T-helper 9 cell (primary cell): ENCODE measurements at places on chromosomes 6 and 20.

DNA sequence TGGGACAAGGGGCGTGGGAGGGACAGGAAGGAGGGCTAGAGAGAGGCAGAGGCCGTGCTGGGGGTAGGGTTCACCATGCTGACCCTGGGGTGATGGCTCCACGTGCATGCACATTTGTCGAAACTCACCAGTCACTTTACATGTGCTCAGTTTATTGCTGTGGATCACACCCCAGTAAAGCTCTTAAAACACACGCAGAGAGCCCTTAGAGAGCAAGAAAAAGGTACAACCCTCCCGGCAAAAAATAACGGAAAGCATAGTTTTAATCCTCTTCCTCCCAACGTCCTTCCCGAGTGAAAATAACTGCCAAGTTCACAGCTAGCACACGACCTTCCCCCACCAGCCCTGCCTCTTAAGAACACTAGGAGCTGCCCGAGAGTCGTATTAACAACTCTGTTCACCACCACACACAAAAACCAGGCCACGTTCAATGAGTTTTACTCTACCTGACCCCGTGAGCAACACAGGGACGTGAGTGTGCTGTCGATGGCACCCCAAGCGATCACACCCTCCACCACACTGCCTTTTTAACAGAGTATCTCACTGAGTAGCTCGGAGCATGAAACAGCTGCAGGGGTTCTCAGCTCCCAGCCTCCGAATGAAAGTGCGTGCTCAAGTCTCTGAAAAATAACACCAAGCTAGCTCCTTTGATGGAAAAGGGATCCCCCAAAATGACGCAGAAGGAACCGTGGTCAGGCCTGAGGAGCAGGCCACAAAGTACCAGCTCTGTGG, 39.7 kb downstream of the TAF4 start:
- no peak for DNase-seq

- DNase-seq, result no peak
Observed at GRCh38 chr20:62238569-62239277, 402 bp downstream of the OSBPL2 start.

DNA sequence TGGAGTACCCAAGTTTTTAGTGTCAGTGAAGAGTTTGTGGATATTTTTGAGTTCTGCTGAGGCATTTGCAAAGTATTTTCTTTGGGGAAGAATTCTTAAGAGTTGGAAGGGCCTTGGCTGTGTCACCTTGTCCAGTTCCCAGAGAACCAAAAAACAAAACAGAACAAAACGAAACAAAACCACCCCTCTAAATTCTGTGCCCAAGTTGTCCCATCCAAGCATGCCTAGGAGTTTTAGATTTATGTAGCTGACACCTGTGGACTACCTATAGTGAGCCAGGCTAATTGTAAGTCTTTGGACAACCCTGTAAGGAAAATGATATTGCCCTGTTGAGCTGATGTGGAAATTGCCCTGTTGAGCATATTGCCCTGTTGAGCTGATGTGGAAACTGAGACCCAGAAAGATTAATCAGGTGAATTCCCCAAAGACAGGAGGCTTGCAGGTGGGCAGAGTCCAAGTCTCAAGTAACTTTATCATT, 1.0 kb upstream of the ECI2 start:
- no peak for DNase-seq

- DNase-seq, result no peak
Observed at GRCh38 chr6:16398587-16398986, 160.2 kb downstream of the GMPR start.

DNA sequence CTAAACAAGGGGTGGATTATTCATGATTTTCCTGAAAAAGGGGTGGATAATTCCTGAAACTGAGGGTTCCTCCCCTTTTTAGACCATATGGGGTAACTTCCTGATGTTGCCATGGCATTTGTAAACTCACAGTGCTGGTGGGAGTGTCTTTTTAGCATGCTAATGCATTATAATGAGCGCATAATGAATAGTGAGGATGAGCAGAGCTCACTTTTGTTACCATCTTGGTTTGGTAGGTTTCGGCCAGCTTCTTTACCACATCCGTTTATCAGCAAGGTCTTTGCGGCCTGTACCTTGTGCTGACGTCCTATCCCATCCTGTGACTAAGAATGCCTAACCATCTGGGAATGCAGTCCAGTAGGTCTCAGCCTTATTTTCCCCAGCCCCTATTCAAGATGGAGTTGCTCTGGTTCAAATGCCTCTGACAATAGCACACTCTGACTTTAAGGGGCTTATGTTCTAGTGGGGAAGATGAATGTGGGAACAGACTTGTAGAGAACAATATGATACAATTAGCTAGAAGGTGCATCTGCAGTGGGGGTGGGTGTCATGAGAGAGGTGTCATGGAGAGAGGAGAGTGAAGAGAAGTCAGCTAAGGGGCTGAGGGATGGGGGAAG, 4.2 kb upstream of the GPR31 start:
- DNase-seq, result no peak

DNA sequence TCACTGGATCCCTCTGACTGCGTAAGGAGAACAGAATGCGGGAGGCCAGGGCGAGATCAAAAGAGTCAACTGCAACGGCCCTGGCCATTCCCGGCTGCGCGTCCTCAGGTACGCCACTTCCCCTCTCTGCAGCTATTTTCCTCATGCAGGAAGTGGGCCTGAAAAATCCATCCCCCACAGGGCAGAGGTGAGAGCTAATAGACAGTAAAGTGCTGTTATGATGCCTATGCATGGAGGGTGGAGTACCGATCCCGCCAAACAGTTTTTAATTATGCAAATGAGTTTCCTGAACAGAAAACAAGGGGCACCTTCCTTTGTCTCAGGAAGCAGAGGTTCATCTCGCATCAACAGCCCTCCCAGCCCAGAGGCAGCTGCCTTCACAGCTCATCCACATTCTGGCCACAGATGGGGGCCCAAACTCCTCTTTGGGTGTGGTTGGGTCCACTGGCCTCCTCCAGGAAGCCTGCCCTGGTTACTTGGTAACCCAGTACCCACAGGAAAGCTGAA, 9.3 kb downstream of the PREX1 start:
- DNase-seq, result no peak

GRCh38 chr6:124319410-124319809, 515.7 kb downstream of the NKAIN2 start:
- no peak for DNase-seq

DNA sequence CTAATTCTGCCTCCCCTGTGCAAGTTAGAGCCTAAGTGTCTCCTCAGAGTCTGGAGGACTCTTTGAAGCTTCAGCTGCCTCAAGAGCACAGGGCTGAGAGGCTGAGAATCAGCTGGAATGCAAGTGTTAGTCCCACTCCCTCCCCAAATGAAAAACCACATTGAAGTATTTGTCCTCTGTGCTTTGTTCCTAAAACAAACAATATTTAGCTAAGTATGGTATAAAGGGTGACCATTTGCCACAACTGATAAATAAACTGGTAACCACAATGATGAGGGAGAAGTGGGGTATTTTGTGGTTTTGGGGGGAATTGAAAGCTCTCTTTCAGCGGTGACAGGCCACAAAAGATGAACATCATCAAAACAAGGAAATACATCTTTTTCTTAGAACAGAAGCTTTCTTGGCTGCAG, 91.7 kb upstream of the HDDC2 start:
- DNase-seq, result no peak

DNA sequence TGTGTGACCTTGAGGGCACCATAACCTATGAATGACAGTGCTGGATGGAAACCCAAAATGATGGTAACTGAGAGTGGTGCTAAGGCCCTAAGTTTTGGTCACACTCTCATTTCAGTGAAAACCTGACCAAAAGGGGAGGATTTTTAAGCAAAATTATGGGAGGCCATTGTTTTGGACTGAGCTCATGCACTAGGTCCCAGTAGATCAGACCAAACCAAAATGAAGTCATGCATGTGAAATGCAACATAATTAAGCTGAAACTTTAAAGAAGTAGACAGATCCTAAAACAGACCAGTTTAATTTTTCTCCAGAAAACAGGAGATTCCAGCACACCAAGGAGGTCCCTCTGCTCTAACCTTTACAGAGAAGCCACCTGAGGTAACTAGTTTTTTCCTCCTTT, 24.0 kb upstream of the THBS2 start:
- DNase-seq, result no peak

- DNase-seq, result no peak
Observed at GRCh38 chr6:68649669-68650068, 14.6 kb downstream of the ADGRB3 start.

- no peak for DNase-seq
Observed at GRCh38 chr20:41958391-41958790, 340.2 kb upstream of the CHD6 start.

DNA sequence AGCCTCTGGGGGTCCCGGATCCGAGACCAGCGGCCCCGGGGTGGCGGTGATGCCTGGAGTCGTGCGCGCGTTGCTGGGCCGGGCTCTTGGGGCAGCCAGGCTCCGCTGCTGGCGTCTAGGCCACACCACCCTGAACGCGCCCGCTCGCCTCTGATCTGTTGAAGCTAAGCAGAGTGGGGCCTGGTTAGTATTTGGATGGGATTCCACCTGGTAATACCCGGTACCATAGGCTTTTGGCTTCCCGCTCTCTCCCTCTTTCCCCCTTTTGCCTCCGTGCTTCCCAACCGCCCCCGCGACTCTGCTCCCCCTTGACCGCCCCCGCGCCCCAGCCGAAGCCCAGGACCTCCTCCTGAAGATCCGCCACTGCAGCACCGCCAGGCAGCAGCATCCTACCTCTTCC, 1383.5 kb upstream of the DEFB115 start:
- peak; percentile 18 for DNase-seq

GRCh38 chr6:93293872-93294271, 125.5 kb downstream of the EPHA7 start:
- DNase-seq, result no peak

DNA sequence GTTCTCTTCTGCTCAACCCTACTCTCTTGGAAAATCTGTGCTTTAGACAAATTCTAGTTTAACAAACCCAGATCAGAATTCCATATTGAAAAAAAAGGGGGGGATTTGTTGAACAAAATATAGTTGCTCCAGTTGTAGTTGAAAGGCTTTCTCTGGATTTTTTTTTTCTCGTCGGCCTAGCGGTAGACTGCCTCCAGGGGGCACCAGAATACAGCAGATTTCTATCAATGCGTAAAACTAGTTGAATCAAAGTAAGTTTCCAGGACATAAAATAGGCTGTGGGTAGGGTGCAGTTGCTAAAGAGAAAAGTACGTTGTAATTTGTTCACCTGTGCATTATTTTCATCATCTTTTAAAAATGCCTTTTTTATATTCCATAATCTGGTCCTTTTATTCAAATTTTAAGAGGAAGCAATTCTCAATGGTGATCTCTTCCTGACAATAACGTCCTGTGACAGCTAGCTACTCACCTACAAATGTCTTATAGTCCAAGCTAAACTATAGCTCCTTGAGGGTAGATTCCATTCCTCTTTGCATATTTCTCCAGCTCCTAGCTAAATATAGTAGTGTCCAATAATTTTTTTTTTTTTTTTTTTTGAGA, 105.4 kb downstream of the PERP start:
- DNase-seq, result peak; percentile 48

DNA sequence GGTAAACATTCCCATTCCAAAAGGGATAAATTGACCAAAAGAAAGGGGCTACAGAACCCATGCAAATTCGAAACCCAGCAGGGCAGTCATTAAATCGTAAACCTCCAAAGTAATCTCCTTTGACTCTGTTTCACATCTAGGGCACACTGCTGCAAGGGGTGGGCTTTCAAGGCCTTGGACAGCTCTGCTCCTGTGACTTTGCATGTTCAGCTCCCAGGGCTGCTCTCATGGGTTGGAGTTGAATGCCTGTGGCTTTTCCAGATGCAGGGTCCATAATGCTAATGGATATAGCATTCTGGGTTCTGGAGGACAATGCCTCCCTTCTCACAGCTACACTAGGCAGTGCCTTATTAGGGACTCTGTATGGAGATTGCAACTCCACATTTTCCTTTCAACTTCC, 211.9 kb upstream of the MANEA start:
- no peak for DNase-seq

DNA sequence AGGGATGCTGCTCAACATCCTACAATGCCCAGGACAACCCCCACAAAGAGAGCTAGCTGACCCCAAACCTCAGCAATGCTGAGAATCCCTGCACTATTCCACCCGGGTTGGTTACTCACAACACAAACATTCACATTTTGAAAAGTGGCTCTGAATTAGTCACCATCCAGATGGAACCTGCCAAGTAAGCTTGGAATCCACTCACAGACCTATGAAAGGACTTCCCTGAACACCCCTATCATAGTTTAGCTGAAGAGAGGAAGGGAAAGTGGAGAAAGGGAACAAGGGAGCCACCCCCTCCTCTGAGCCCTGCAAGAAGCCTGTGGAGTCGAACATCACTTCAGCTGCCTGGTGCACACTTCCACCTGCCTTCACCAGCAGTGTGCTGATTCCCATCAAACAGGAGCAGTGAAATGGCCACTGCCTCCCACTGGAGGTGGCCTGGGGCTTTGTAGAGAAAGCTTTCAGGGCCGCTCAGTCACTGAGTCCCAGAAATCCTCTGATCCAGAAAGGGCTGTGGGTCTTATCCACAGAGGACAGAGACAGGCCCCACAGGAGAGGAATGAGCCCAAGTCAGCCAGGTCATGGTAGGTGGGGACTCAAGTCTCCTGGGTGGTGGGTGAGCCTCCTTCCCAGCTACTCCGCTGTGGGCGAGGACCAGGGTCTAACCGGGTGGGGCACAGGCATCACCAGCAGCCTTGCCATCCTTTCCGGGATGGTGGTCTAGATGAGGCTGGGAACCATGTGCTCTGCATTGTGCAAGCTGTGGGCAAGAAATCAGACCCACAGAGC, 203.7 kb downstream of the SYNDIG1 start:
- DNase-seq, result no peak

- DNase-seq, result no peak
Observed at GRCh38 chr6:39910164-39910563, 24.1 kb downstream of the MOCS1 start.

GRCh38 chr6:137717074-137718073, 149.7 kb upstream of the TNFAIP3 start:
- peak; percentile 74 for DNase-seq

DNA sequence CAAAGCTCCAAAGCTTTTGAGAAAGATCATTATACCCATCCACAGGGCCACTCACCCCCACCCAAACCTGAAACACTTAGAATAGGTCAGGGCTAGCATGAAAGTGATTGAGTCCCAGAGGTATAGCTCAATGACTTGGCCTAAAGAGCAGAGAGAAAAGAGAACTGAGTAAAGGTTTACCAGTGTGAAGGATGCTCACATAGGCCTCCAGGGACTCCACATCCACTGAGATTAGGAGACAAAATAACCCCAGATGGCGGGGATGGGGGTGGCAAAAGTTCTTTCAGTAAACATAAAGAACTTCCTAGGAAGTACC, 12.2 kb downstream of the SAYSD1 start:
- DNase-seq, result no peak
